ENCODE measurements at places on chromosomes 16 and 17.

- no peak for DNase-seq
Measured at GRCh38 chr17:78919861-78920450, 5.2 kb downstream of the TIMP2 start.

DNA sequence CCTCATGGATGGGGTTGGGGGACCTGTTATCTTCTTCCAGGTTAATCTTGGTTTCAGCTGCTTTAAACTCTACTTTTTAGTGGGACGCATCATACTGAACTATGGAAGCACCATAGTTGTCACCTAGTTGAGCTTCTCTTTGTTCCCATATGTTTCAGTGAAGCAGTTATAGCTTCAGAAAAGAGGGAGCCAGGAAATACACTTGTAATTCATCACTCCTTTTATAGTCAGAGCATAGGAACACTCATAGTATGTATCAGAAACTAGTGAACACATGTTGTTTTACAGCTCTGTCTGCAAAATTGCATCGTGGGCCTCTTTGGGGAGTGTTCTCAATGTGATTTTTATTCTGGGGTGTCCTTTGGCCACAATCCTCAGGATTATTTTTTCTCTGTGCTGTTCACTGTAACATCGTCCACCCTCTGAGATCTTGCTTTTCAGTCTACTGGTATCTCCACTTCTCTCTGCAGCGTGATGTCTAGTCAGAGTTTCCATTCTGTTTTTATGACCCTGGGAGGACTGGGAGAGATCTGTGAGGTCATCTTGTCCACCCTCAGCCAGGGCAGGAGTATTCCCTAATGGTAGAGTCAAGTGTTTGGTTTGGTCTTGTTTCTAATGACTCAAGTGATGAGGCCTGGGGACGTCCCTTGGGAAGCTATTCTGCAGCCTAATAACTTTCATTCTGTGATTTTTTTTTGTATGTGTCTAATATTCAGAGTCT lies 585.4 kb downstream of the WWOX start:
- no peak for DNase-seq

GRCh38 chr16:47448830-47449575 lies 11.9 kb downstream of the ITFG1 start:
- peak; percentile 48 for DNase-seq

GRCh38 chr16:85315866-85316265 lies 203.6 kb upstream of the CIBAR2 start:
- no peak for DNase-seq
